ENCODE measurements at places on chromosomes 3 and 15.

GRCh38 chr15:95281470-95281869 is 1049.0 kb upstream of the NR2F2 start:
- no peak for DNase-seq

- no peak for DNase-seq
Observed at GRCh38 chr3:142818651-142819050, 70.2 kb downstream of the PCOLCE2 start.

GRCh38 chr3:109532257-109533216 is 195.2 kb upstream of the DPPA4 start:
- DNase-seq, result peak; percentile 3

DNA sequence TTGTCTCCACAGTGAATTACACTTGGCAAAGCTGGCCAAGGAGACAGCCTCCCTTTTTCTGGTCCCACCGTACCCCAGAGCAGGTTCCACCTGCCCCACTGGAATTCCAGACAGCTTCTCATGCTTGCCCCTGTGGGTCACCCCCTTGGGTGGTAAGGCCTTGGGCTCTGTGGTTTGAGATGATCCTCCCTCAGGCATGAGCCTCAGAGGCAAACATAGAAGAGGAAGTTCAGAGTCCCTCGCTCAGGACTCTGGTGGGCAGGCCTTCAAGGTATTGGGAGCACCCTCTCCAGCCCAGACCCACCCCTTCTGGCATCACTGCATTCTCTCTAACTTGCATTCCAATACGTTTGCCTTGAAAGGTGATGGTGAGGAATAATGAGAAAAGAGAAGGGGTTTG is 17.6 kb upstream of the UBA7 start:
- no peak for DNase-seq

- DNase-seq, result no peak
Observed at GRCh38 chr3:161957467-161957866, 460.9 kb downstream of the OTOL1 start.

DNA sequence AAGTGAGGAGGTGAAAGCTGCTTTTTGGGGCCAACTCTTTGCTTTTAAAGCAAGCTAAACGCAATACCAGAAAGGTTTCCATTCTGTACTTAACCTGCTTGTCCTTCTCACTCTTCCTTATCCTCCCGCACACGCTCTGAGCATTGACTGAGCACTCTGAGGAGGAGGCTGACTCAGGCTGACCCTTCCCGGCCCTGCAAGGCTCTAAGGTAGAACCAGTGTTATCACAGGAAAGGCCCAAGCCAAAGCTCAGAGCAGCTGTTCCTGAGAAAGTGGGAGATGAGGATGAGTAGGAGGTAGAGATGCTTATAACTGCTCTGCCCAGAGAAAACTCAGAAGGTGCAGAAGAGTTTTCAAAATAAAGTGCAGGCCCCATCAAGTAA is 2.3 kb downstream of the B3GNT5 start:
- DNase-seq, result no peak

- peak; percentile 53 for DNase-seq
Observed at GRCh38 chr3:165192610-165193192, 3.5 kb downstream of the SLITRK3 start.

GRCh38 chr3:11621077-11621476 is 22.6 kb downstream of the VGLL4 start:
- no peak for DNase-seq

GRCh38 chr3:50355829-50356552 is 3.3 kb downstream of the TMEM115 start:
- no peak for DNase-seq

GRCh38 chr3:169323578-169324451 is 339.7 kb downstream of the MECOM start:
- DNase-seq, result peak; percentile 22

- DNase-seq, result no peak
Observed at GRCh38 chr15:85615930-85616329, 178.8 kb downstream of the KLHL25 start.

DNA sequence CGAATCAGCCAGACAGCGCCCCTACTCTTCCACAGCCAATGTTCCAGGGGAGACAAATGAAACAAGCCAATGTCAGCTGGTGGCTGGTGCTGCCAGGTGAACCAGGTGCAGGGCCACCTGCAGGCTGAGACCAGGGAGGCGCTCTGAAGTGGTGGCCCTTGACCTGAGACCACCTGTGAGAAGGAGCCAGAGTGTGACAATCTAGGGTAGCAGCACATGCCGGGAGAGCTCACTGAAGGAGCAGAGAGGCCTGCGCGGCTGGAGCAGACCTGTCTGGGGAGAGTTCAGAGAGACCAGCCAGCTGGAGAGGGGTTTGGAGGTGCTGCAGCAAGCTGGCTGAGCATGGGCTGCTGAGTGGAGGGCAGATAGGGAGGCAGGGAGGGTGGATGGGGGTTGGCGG is 693 bp upstream of the STAB1 start:
- no peak for DNase-seq

GRCh38 chr15:66169023-66169422 is 84.5 kb downstream of the MEGF11 start:
- DNase-seq, result no peak

- no peak for DNase-seq
Observed at GRCh38 chr15:95894407-95894956, 436.0 kb upstream of the NR2F2 start.

- no peak for DNase-seq
Observed at GRCh38 chr3:185820973-185821758, 3.7 kb downstream of the IGF2BP2 start.

DNA sequence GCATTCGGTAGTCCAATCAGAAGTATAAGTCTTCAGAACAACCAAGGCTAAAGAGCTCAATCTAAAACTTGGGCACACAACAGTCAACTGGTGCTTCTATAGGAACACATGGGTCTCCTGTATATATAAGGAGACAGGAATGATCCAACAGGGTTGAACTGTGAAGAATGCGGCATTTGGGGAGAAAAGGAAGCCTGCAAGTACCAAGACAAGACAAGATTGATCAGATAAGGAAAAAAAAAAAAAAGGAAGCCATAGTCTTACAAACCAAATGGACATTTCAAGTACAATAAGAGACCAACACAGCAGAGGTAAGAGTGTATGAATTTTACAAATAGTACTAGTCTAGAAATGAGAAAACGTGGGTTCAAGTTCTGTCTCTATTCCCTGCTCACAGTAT is 6.5 kb downstream of the CPEB1 start:
- no peak for DNase-seq

DNA sequence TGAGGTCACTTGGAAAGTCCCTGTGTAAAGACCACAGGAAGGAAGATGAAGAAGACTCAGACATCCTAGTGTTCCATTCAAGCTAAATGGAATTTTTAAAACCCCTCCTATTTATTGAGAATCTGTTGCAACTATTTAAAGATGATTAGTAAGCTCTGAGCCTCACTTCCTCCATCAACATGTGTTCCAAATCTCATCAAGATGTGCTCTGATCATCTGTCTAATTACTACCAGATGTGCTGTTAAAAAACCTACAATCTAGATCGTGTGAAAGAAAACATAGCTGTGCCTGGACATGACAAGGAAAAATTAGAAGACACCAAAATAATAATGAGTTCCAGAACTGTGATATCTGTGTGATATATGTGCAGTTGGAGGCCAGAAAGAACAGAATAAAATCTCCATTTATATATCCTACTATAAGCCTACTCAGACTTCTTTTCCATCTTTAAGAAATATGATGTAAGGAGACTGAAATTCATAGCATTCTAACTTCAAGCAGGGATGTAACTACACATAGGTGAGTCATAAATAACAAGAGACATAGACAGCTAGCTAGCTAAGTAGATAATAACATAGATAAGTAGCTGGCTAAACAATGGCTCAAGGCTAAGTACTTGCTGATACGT is 7.8 kb downstream of the XPC start:
- DNase-seq, result no peak

- no peak for DNase-seq
Observed at GRCh38 chr3:117281371-117281770, 571.8 kb downstream of the TUSC7 start.

- no peak for DNase-seq
Observed at GRCh38 chr3:173702561-173702960, 305.0 kb downstream of the NLGN1 start.

GRCh38 chr3:49199239-49199899 is 28.0 kb downstream of the KLHDC8B start:
- DNase-seq, result peak; percentile 56

- no peak for DNase-seq
Observed at GRCh38 chr3:131020122-131020693, 6.4 kb downstream of the ASTE1 start.

DNA sequence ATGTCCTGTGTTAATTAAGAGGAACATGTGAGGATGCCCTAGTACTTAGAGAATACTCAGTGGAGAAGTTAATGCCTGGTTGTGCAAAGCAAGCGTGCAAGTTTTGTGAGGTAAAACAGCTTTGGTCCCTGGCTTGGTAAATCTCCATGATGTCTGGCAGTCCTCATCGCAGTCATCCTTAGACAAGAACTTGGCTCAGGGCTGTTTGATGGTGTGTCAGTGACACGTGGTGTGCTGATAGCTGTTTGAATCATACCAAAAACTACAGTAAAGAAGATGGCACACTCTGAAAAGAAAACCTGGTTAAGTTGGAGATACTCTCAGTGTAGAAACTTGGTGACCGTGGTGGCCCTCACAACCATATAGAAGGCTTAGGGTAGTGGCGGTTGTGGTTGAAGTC is 361.7 kb downstream of the FEZF2 start:
- DNase-seq, result no peak

DNA sequence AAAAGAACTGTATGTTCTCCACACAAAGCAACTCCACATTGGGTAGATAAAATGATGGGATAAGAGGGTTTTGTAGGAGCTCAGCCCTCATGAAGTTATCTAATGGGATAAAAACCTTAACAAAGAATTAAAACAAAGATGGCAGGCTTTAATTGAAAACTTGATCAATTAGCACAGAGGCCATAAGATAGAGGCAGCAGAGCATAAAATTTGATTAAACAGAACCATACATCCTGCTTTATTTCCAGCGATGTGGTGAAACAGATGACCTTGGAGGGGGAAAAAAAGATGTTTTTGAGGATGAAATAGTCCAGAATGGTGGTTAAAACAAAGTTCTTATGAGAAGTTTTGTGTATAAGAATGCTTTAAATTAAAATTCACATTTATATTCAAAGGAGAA is 130.9 kb upstream of the ALCAM start:
- DNase-seq, result no peak

- DNase-seq, result no peak
Observed at GRCh38 chr15:75170711-75171341, 30.9 kb upstream of the C15orf39 start.
